ENCODE measurements at places on chromosomes 12 and 14.

- no peak for DNase-seq
These were observed 1891.5 kb upstream of the SEL1L start for GRCh38 chr14:83425138-83425537.

- no peak for DNase-seq
These were observed 32.0 kb downstream of the MYL2 start for GRCh38 chr12:110888256-110888991.

- DNase-seq = no peak
These were observed 204.3 kb upstream of the FRMD6 start for GRCh38 chr14:51447411-51447810.

GRCh38 chr14:68684466-68685418 lies 108.1 kb downstream of the ZFP36L1 start:
- no peak for DNase-seq

GRCh38 chr14:92586963-92587699 lies 73.5 kb downstream of the RIN3 start:
- DNase-seq = no peak

- peak; percentile 73 for DNase-seq
These were observed 34.6 kb downstream of the SPRING1 start for GRCh38 chr12:116703214-116703795.

GRCh38 chr12:58071994-58072393 lies 130.6 kb downstream of the ATP23 start:
- DNase-seq = no peak

- no peak for DNase-seq
These were observed 42.9 kb downstream of the IQSEC3 start for GRCh38 chr12:109446-109845.

- DNase-seq = no peak
These were observed 65.4 kb downstream of the ACSM4 start for GRCh38 chr12:7369274-7369729.

GRCh38 chr14:38135106-38135867 lies 72.4 kb upstream of the SSTR1 start:
- DNase-seq = no peak

DNA sequence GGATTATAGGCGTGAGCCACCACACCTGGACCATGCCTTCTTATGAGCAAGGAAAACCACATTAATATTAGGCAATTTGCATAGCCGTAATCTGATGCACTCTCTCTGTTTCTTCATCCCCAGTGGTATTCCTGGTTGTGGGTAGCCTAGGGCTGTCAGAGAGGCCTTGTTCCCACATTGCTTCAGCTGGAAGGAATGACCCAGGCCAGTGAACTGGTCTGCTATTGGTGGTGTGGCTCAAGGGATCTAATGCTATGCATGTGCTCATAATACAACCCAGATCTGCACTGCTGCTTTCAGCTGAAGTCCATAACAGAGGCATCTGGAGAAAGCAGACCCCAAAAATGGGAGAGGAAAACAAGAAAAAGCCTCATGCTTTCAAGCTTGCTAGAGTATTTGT lies 33.1 kb upstream of the G2E3 start:
- DNase-seq = no peak

DNA sequence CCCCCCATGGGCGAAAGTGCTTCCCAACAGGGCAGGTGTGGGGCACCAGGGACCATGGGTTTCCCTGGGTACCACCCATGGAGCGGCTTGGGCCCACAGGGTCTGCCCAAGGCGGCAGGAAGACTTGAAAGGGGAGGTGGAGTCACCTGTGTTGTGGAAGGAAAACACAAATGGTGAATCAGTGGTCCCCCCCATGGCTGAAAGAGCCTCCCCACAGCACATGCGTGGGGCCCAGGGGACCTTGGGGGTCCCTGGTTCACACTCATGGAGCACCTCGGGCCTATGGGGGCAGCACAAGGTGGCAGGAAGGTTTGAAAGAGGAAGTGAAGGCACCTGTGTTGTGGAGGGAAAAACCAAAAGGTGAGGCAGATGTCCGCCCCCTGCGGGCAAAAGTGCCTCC lies 581.9 kb downstream of the ALG10 start:
- no peak for DNase-seq

DNA sequence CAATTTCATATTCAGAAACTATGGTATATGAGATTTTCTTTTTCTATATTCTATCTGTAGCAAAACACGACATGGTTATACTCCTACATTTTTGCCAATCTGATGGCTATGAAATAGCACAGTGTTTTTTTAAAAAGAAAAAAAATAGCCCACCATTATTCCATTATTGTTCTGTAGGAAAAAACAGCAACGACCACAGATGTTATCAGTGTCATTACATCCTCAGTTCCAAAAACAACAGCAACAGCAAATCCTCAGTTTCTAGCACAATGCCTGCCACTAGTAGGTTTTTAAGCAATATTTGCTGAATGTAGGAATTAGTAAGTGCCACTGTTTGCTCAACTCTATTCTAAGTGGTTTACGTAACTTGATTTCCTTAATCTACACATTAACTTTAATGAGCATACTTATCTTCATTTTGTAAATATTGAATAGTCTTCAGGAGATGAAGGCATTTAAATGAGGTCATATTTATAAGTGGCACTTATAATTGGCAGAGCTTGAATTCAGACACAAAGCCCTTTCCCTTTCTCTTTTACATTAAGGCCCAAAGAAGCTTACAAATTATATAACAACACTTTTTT lies 8.3 kb downstream of the RNASE6 start:
- no peak for DNase-seq
